Esophagus muscularis mucosa (tissue), 4 donors: ENCODE measurements at places on chromosomes 16 and 17. TPM values are rescaled to one million over a fixed set of nuclear protein-coding genes. Genes with fewer than 3 reads are reported as not detected.
A peak's percentile ranks its signal among the peaks of the same experiment; 100 is the strongest.

Gene SOX15
- total RNA-seq = 2.9 TPM

Gene FBXO39
- not detected for total RNA-seq

DNA sequence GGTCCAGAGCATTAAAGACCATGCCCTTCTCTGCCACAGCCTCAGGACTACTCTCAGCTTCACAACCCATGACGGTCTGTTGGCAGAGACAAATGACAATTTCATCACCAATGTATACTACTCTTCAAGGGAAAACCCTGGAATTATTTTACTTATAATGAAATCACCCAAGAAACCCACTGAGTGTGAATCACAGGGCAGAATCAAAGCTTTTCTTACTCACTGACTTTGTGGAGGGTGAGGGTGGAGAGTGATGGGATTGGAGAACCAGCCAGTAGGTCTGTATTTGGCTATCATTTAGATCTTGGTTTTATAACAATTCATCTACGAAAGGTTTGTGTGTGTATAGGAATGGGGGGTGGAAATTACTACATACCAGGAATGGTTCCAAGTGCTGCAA lies 442.6 kb downstream of the SHISA9 start:
- H3K36me3 ChIP-seq = no peaks in the 10 kb centered on the region
- no peak for DNase-seq
- H3K4me3 ChIP-seq = no peak overlapping the region
- no peaks in the 10 kb centered on the region for H3K27me3 ChIP-seq
- no peak overlapping the region for H3K27ac ChIP-seq

Gene TBC1D3E
- total RNA-seq = not detected

GRCh38 chr17:81438688-81439087 lies 43.4 kb downstream of the BAHCC1 start:
- H3K4me3 ChIP-seq = no peak overlapping the region
- peaks cover 11% of the 10 kb centered on the region for H3K36me3 ChIP-seq
- H3K27ac ChIP-seq = no peak overlapping the region
- peaks cover 43% of the 10 kb centered on the region for H3K4me1 ChIP-seq

DNA sequence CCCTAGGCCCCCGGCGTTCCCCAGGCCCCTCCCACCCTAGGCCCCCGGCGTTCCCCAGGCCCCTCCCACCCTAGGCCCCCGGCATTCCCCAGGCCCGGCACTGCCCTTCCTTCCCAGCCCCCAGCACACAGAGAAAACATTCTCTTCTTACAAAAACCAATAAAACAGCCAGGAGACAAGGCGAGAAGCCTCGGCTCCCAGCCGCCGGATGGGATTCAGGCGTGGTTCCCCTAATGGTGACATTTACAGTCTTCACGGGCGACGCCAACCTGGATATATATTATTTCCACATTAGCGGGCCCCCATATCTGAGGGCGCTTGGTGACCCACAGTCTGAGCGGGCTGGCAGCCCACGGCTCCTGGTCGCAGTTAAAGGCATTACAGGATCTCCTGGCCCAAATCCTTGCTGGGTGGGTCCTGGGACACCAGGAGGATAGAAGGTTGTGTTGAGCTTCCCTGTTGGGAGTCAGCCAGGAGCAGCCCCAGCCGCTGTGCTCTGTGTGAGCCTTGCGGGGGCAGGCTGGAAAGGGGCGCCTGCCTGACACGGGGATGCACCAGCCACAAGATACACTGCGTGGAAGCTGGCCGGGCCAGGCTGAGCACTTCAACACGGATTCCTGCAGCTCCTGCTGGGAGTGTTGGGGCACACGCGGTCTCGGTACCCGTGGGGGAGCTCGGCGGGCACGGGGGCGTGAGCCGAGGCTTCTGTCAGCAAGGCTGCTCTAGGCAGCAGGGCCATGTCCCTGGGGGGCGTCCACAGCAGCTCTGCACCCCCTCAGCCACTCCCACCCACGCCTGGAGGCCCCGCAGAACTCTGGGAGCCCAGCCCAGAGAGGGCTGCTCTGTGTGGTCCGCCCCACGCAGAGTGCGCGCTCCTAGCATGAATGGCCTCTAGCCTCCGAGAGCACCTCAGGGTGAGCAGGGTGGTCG lies 83.7 kb downstream of the LMF1 start:
- no peak overlapping the region for H3K27ac ChIP-seq
- peaks cover 49% of the 10 kb centered on the region for H3K36me3 ChIP-seq
- no peaks in the 10 kb centered on the region for H3K27me3 ChIP-seq

DNA sequence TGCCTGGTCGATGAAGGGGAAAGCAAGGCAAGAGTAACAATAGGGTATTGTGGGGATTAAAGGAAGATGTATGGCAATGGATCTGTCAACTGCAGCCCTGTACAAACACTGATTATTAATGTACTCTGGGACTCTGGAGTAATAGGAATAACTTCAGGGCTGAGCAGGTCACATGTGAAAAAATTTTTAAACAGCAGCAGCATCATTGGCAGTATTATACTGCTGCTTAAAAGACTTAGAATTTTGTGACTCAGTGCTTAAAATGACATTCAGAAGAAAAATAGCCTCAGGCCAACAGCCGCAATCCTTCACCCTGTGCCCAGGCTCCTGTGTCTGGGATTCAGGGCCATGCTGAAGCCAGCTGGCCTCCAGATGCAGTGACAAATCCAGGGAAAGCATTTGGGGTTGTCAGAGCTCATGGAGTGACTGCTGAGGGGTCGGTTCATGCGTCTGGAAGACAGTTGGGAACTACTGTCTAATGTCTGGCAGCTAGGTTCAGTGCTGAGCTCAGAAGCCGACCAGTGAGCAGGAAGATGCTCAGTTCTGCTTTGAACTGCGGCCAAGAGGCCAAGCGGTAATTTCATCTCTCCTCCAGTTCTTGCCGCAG lies 22.2 kb downstream of the TEX2 start:
- H3K27me3 ChIP-seq = no peaks in the 10 kb centered on the region
- H3K4me3 ChIP-seq = peak overlapping the region; percentile 5
- H3K27ac ChIP-seq = peak overlapping the region; percentile 77
- no peak for DNase-seq

Gene CNTNAP1
- total RNA-seq = 5.4 TPM

Gene OR4D1
- total RNA-seq = not detected

- peaks cover 24% of the 10 kb centered on the region for H3K4me1 ChIP-seq
- no peaks in the 10 kb centered on the region for H3K27me3 ChIP-seq
- H3K4me3 ChIP-seq = no peak overlapping the region
- H3K36me3 ChIP-seq = no peaks in the 10 kb centered on the region
- DNase-seq = no peak
Observed at GRCh38 chr16:19127205-19127604, 13.4 kb downstream of the ITPRIPL2 start.

- no peak overlapping the region for H3K4me3 ChIP-seq
- H3K27ac ChIP-seq = no peak overlapping the region
- DNase-seq = no peak
- no peaks in the 10 kb centered on the region for H3K27me3 ChIP-seq
Observed at GRCh38 chr16:2329532-2329931, 11.0 kb downstream of the ABCA3 start.

- H3K4me3 ChIP-seq = peak overlapping the region; percentile 16
- no peaks in the 10 kb centered on the region for H3K36me3 ChIP-seq
- H3K27ac ChIP-seq = peak overlapping the region; percentile 73
- no peak for DNase-seq
Observed at GRCh38 chr17:61209106-61209439, 190.6 kb upstream of the TBX2 start.

DNA sequence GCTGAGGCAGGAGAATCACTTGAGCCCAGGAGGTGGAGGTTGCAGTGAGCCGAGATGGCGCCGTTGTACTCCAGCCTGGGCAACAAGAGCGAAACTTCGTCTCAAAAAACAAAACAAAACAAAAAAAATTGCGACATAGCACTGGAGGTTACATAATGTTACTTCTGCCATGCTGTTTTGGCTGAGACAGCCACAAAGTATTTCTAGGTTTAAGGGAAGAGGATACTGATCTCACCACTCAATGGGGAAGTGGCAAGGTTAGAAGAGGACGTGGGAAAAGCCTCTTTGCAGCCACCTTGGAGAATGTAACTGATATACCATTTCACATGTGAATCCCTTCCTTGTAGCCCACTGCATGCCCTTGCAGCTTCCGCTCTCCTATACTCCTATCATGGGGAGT lies 131.2 kb upstream of the NLRP1 start:
- H3K27me3 ChIP-seq = peaks cover 64% of the 10 kb centered on the region
- H3K36me3 ChIP-seq = no peaks in the 10 kb centered on the region
- H3K27ac ChIP-seq = no peak overlapping the region
- peak; percentile 47 for DNase-seq
- H3K4me3 ChIP-seq = no peak overlapping the region

Gene GLP2R
- 14.8 TPM for total RNA-seq

DNA sequence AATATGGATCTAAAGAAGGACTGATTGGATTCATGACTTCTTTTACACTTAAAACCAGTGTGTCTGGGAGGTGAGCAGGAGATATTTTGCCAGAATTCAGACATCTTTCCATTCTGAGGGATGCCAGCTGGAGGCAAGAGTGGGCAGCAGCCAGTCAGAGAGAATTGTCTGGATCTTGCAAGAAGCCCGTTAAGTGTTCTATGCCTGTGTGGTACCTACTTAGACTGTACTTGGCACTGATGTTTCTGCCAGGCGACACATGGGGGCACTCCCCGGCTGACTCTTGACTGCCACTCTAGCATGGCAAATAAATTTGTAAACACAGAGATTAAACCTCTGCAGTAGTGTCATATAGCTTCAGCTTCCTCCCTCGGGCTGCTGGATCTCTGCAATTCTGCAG lies 247.7 kb downstream of the UTP18 start:
- no peak for DNase-seq
- H3K4me3 ChIP-seq = no peak overlapping the region
- H3K27ac ChIP-seq = no peak overlapping the region
- no peaks in the 10 kb centered on the region for H3K36me3 ChIP-seq
- no peaks in the 10 kb centered on the region for H3K27me3 ChIP-seq
